ENCODE measurements at places on chromosomes 6 and 20.

DNA sequence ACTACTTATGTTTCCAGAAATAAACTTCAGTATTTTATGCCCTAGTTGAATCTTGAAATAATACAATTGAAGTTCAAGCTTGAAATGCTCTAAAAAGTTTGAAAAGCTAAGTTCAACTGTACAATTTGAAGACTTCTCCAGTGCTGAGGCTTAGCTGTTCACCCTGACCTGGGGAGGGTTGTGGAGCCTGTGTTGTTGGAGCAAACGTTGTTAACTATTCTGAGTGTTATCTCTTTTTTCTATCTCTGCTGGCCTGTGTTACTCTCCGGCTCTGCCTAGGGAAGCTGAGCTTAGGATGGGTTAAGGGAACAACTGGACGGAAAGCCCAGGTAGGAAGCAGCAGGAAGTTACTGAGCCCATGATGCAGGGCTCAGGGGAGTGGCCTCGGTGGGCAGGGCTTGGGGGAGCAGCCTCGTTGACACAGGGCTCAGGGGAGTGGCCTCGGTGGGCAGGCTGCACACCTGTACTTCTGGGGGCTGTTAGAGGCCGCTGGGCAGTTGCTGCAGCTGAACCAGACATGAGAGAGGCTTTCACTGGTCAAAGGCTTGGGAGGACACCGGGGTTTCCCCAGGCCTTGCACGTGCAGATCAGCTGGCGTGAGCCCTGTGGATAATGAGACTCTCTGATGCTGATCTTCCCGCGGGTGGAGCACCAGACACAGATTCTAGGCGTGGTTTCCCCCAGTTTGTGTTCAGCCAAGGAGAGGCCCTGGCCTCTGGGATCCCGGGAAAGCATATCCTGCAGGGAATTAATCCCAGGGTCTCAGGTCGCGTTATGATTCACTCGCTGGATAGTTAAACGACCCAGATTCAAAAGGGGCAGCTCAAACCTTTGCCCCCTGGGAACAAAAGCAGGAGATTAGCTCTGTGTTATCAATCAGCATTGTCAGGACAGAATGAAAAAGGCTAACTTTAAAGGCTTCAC lies 58.9 kb downstream of the ERMARD start:
- DNase-seq = no peak

DNA sequence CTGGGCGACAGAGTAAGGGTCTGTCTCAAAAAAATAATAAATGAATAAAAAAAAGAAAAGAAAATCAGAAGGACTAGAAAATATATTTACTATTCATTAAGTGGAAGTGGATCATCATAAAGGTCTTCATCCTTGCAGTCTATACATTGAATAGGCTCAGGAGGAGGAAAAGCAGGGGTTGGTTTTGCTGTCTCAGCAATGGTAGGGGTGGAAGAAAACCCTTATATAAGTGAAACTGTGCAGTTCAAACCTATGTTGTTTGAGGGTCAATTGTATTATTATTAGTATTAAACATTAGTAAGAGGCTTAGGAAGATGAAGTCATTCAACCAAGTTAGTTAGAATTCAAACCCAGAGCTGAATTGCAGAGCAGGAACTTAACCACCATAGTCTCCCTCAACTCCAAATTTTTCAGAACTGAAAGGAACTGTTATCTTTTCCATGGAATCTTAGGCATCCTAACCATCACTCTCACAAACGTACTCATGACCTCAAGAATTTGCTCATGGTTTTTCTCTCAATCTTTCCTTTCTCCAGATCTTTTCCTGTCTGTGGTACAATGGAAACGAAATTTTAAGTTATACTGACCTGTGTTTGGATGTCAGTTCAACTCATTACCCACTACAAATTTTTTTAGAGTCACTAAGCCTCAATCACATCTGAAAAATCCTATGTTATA lies 7.7 kb upstream of the SMIM13 start:
- peak; percentile 70 for DNase-seq

DNA sequence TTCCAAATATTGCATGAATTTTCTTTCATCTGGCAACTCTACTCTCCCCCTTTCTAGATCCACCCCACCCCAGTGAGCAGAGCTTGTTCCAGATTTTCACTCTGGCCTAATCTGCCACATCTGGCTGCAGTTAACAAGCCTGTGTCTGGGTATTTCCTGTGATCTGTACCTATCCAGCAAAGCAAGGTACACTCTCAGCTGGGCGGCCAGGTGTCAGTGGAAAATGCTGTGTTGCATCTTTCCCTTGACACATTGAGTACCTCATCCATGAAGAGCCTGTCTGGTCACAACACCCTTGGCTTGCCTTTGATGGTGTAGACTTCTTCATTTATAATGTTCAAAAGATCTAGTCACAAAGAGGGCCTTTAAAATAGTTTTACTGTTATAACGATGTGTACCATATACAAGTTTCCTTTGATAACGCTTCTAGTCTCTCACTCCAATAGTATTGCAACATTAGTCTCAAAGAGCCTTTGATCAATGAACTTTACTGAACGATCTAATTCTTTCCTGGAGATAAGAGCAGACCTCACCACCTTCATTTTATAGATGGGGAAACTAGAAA lies 6.0 kb upstream of the RNF182 start:
- DNase-seq = no peak

DNA sequence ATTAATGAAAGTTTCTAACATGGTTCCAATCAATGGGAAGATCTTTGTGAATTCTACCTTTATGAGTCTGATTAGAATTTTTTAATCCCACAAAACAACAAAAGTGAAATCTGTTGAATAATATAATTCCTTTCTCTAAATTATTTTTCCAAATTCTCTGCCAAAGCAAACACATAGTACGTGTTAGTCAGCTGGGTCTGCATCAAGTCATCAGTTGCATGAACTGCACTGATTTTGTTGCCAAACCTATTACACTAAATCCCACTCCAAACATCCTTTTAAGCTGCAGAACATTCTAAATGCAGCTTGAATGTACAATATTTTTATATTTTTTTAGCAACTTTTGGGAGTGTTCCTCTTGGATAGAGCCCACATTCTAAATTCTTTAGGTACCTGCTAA lies 199.0 kb upstream of the HSF2 start:
- DNase-seq = no peak

DNA sequence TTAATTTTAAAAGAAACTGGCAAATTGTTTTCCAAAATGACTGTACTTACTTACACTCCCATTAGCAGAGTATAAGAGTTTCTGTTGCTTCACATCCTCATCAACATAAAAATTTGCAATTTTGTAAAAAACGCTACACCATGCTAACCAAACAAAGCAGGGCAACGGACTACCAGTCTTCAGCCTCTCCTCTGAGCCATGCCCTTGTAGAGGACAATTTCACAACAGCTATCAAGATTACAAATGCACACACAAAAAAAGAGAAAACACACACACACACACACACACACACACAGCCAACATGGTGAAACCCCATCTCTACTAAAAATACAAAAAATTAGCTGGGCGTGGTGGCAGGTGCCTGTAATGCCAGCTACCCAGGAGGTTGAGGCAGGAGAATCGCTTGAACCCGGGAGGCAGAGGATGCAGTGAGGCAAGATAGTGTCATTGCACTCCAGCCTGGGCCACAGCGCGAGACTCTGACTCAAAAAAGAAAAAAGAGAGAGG lies 4.1 kb upstream of the ADISSP start:
- DNase-seq = no peak

DNA sequence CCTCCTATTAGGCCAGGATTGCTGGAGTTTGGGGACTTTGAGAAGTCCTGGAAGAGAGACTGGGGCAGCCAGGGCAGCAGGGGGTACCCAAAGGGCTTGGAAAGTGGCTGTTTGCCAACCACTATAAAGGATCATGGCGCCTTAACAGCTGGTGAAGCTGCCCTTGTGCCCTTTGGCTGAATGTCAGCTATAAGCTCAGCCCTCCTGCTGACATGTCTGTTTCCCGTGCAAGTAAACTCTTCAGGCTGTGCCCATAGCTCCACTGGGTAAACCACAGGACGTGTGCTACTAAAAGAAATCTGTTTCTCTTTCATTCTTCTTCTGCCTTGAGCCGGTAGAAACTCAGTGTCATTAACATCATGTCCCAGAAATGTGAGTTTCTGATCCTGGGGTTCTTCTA lies 97.3 kb downstream of the CAP2 start:
- DNase-seq = no peak

- DNase-seq = no peak
Measured at GRCh38 chr6:40112350-40112749, 178.1 kb upstream of the MOCS1 start.

DNA sequence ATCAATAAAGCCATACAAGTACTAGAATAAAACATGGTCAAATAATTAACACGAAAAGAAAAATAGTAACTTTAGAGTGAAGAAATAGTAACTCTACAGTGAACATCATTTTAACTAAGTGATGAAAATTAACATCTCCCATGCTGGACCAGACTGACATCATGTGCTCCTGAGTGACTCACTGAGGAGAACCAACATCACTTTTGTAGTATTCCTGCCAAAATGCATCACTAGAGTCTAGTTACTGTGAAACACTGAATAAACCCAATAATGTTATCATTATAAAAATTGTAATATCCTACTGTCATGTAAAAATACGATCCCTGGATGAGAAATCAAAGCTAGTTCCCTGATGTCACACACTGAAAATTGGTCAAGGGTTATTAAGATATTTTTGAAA lies 361.3 kb downstream of the CD109 start:
- DNase-seq = no peak

DNA sequence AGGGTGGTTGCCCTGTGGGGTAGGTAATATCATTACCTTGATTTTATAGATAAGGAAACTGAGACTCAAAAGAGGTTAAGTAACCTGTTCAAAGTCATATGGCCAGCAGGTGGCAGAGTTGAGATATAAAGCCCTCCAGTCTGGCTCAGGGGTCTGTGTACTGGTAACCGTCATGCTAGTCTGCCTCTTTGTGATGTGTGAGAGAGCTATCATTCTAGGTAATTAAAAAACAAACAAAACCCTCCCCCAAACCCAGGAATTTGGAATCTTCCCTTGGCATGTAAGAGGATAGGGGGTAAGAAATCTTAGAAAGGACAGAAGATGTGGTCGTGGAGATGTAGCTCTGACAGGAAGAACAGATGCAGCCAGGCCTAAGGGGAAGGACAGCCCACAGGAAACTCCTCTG lies 206.0 kb downstream of the CDC5L start:
- peak; percentile 73 for DNase-seq

DNA sequence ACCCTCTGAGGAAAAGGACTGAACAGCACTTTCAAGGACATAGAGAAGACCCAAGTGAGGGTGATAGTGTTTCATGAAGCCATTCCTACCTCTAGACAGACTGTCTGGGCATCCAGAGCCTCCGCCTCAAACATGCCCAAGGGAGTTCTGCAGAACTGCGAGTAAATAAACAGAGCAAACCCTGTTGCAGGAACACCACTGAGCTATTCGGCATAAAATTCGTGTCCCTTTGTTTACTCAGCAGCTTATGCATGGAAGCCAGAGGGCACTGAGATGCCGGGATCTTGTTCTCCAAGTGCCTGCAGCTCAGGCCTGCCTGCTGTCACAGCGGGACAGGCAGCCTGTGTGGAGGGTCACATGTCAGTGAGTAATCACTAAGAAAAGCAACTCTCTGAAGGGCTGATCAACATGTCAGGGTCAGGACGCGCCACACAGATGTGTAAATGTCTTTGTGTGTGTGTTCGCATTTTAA lies 164.9 kb upstream of the HEY2 start:
- DNase-seq = no peak

DNA sequence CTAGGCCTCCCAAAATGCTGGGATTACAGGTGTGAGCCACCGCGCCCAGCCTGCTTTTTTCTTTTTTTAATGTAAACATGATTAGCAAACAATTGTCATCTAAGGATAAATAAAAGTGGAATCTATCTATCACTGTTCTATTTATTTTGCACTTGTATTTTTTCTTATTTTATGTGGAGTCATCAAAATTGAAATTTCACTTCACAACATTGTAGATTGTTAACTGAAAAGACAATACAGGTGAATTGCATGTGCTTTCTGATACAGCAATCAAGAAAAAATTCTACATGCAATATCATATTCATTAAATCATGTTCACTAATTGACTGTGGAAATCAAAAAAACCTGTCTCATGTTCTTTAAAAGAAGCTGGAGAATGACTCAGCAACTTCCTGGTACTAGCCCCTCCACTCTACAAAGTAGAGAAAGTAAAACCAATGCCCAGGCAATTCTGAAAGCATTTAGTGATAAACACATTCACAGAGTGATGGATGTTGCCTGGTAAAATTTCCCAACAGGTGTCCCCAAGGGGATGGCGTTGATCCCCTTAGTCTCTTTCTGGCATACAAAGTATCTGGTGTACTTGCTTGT lies 10.7 kb upstream of the RFX6 start:
- no peak for DNase-seq

- no peak for DNase-seq
Measured at GRCh38 chr6:18515767-18516166, 128.6 kb downstream of the RNF144B start.

- no peak for DNase-seq
Measured at GRCh38 chr20:59585714-59586409, 18.5 kb upstream of the PHACTR3 start.

GRCh38 chr20:23200914-23201313 lies 114.8 kb upstream of the CD93 start:
- no peak for DNase-seq

GRCh38 chr6:132964101-132964867 lies 149.9 kb downstream of the RPS12 start:
- no peak for DNase-seq

GRCh38 chr6:11971154-11971553 lies 41.0 kb upstream of the HIVEP1 start:
- DNase-seq = peak; percentile 91

GRCh38 chr6:7917729-7918128 lies 7.1 kb upstream of the TXNDC5 start:
- DNase-seq = no peak

DNA sequence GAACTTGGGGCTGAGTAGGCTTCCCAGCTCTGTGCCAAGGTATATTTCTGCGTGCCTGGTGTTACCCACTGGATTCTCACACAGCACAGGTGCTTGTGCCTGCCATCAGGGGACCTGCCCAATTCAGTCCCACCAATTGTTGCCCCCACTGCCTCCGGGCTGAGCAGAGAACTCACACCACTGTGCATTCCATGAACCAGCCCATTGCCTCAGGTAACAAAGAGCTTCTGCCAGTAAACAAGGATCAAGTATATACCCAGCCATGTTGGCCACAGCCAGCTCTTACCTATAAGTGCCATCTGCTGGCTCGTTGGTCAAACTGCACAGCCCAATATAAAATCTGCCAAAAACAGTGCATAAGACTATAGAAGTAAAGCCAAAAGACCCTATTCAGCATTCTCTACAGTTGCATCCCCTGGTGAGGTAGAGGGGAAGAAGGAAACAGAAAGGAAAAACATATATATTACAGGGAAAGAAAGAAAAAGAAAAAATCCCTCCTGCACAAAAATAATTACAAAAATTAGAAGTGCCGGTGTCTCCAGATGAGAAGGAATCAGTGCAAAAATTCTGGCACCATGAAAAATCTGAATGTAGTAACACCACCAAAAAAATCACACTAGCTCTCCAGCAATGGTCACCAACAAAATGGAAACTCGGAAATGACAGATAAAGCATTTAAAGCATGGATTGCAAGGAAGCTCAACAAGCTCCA lies 241.4 kb downstream of the IBTK start:
- DNase-seq = peak; percentile 49

GRCh38 chr6:10382322-10382721 lies 32.6 kb downstream of the TFAP2A start:
- DNase-seq = no peak

- DNase-seq = no peak
Measured at GRCh38 chr6:28586962-28587745, 61.5 kb downstream of the GPX5 start.

All from AG10803 (cell line).